ENCODE measurements at places on chromosomes 6 and 20.

DNA sequence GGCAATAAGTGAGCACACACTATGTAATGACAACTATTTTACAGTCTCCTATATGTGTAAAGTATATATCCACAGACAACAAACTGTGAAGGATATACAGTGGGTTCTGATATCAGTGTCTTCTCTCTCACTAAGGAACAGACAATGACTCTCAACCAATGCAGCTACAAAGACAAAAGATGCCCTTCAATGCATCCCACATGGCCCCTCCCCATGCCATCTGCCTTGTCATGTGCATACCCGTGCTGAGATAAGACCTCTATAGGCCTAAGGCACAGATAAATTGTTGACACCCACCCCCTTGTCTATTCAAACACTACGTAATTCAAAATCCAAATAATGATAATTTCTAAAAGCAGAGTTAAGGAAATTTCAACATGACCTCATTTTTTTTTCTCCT is 1123.5 kb upstream of the MAP3K7 start:
- no peak for DNase-seq

DNA sequence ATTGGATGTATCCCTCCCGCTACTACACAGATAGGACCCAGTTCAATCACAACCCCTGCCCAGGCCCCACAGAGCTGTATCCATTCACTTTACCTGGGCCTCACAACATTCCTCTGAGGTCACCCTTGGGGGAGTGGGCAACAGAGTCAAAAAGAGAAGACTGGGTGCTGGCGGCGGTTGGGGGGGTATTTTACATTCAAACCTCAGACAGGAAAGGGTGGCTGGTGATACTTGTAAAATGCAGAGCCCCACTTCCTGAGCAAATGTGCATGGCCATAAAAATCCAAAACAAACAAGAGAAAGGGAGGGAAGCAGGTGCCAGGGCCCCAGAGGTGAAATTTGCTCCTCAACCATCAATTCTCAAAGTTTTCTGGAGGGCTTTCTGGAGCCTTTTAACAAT is 3.5 kb downstream of the LRFN2 start:
- DNase-seq: no peak

DNA sequence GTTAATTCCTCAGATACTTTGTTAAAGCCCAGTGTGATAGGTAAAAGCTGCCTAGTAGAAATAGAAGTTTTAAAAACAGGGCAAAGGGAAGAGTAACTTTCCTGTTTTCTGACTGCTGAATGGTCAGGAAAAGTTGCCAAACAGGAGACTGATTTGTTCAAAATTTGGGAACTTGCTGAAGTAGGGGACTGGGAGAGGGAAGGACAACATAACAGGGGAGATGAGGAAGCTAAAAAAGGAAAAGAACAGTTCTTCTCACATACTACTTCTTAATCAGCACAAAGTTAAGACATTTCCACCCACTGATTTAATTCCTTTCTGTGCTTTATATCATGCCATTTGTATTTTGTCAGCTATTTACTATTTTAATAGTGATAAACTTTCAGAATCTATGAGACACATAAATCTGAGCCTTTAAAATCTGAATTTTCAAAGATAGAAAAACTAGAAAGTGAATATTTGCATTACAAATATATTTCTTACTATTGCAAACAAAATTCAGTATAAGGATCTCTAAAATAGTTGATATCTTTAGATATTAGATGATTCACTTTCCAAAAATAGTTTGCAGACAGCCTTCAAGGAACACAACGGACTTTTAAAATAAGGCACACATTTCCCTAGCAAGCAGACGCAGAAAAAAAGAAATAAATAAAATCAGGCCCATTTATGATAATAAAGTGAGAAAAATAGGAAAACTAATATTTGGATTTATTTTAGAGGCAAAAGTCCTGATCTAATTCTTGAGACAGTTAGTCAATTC is 36.9 kb upstream of the SLC16A10 start:
- DNase-seq: no peak

DNA sequence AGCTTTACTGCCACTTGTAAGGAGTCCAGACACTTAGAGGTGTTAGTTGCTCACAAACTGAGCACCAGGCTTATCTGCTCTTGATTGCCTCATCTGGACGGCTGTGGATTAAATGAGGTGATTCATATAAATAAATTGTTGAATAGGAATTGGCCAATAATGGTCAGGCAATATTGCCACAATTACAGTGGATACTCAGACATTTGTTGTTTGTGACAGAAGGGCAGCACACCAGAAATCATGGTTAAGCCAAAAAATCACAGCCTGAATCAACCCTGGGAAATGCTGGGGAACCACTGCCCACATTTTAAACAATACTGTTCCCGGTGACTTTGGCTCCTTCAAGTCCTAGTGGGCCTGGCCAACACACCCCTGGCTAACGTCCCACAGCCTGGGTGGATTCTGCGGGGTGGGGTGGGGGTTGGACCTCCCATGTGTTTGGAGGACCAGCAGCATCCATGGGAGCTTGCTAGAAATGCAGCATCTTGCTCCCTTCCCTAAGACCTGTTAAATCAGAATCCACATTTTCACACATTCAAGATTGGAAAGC is 29.5 kb upstream of the SPDEF start:
- no peak for DNase-seq

GRCh38 chr20:46808565-46808964 is 86.1 kb upstream of the EYA2 start:
- no peak for DNase-seq

GRCh38 chr20:10115021-10115420 is 80.2 kb downstream of the ANKEF1 start:
- DNase-seq: no peak

GRCh38 chr20:33702861-33703260 is 16.7 kb upstream of the E2F1 start:
- no peak for DNase-seq

- no peak for DNase-seq
Measured at GRCh38 chr6:135219346-135219745, 38.2 kb downstream of the MYB start.

DNA sequence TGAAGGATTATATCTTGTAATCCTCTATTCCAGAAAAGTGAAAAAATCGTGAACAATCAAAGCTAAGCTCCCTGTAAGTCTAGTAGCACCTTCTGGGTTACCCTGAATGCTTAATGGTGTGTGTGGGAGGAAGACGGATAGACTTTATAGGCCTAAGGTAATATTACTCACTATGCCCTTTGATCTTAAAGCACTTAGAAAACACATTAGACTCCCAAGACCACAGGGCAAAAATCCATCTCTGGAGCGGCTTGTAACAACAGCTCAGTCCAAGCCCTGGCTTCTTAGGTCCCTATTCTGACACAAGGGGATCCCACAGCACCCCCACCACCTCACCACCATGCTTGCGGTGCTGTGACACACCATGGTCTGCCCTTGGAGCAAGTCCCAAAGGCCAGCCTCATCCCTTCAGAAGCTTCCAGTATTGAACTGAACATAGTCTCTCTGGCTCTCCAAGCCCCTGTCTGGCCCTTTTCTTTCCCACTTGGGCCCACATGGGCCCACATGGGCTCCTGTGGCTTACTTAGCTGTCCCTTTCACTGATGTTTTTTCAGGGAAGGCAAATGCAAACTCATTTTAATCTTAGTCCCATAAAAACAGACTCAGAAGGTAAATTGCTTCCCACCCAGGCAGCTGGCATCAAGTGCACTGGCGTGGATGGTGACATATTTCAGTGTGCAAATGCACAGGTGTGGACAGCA is 28.3 kb downstream of the C6orf132 start:
- no peak for DNase-seq

- peak; percentile 36 for DNase-seq
Measured at GRCh38 chr20:45592574-45593189, 13.6 kb upstream of the WFDC8 start.

- DNase-seq: no peak
Measured at GRCh38 chr20:54048481-54048880, 21.9 kb downstream of the BCAS1 start.

DNA sequence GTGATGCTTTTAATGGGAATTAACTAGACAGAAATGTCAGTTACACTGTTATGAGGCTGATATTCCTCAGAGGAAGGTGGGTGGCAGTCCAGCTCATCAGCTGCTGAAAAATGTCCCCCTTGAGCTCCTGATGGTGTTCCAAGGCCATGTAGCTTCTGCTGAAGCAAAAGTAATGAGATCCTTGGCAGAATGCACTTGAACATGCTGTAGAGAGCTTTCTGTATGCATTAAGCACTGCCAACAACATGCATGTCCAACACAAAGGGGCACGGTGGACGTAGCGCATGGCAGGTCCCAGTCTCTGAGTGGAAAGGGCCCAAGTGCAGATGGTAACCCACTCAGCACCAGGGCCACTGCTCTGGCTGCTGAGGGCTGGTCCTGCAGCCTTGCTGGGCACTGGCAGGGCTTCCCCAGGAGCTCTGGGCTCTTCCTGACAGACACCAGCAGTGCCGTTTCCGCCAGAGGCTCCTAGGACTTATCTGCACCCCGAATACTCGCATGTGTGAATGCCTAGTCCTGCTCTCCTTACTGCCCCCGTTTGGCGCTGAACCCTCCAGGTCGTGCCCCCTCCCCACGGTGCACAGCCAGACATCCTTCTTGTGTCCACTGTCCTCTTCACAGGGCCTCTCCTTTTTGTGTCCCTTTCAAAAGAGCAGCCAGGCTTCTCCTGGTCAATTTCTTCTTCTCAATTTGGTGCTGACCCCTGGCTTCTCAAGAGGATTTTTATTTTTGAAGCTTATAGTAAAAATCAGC is 18.6 kb upstream of the SYNDIG1 start:
- DNase-seq: no peak

- peak; percentile 79 for DNase-seq
Measured at GRCh38 chr20:17854307-17854903, 114.2 kb downstream of the SNX5 start.

GRCh38 chr20:15627089-15627488 is 946.2 kb downstream of the KIF16B start:
- no peak for DNase-seq

- no peak for DNase-seq
Measured at GRCh38 chr20:59938221-59938620, 1.9 kb downstream of the PPP1R3D start.

GRCh38 chr20:18908109-18908508 is 94.5 kb downstream of the SCP2D1 start:
- no peak for DNase-seq

GRCh38 chr6:122568350-122568749 is 41.9 kb upstream of the PKIB start:
- DNase-seq: no peak

DNA sequence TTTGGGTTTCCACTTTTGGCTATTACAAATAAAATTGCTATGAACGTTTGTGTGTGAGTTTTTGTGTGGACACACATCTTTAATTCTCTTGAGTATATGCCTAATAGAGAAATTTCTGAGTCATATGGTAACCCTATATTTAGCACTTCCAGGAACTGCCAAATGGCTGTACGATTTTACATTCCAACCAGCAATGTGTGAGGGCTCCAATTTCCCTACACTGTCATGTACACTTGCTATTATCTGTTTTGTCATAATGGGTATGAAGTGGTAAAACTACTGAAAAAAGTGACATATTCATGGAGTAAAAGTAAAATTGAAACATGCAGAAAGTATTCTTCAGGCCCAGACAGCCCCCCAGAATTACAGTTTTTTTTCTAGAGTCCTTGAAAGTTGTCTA is 59.6 kb upstream of the ESR1 start:
- no peak for DNase-seq

DNA sequence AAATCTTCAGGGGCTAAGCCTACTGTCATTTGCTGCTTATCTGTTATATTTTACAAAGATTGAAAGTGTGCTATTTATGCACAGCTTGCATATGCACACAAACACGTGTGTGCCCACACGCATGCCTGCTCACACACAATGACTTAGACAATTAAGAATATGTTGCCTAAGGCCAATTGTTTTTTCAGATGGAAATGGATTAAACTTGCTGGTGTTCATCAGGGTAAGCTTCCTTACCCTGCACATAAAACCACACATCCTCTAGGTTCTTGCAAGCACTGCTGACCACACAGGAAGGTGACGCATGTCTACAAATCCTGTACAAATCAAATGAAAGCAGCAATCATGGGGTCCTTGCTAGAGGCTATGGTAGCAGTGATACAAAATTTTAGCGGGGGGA is 58.4 kb downstream of the GJA10 start:
- DNase-seq: peak; percentile 82

DNA sequence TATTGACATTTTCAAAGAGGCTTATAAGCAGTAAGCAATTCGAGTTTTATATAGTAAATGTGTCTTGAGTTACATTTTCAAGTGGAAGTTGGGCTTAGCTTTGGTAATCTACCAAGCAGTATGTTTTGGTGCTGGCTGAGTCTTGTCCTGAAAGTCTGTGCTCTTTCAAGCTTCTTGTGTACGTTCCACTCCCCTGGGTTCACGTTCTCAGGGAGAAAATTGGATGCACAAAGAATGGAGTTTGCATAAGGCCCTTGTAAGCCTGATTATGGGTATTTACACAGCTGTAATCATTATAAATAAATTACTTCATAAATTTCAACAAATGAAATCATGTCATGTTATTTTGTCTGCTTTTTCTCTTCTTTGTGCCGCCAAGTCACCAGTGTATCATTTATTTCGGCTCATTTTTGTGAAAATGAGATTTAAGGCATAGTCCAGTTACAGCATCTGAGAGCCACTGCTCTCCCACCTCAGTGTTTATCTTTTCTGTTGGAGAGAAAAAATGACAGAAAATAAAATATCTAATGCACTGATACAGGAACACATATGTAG is 262.5 kb downstream of the BTBD3 start:
- no peak for DNase-seq

DNA sequence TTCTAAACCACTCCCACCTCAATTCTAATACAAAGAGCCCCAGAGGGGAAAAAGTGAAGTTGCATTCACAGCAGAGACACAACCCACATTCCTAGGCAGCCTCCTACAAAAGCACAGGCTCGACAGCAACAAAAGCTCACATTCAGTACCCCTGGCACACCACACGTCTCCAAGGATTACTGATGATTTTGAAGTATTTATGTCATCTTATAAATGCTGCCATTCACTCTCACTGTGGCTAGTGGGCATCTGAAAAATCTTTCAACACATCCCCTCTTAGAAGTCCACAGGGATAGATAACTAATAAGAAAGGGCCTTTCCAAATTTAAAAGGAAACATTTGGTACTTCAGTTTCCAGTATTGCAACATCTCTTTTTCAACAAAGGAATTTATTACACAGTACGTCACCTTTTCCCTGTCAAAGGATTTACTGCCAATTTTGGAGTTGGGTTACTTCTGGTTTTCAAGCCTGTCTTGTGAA is 146.7 kb downstream of the TASP1 start:
- peak; percentile 66 for DNase-seq

DNA sequence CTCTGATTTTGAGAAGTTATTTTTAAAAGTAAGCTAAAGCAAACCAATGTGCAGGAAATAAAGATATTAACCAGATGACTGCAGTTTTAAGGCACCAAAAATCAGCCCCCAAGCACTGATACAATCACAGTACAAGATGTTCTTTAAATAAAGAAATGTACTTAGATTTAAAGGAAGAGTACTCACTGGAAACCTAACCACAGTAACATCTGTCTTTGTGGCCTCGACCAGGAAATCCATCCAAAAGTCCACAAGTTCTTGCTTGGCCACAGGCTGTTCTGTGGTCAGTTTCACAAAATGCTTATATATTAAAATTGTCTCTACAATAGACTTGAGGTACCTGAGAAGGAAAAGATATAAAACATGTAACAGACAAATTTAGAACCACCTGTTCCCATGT is 105.9 kb upstream of the MAP7 start:
- no peak for DNase-seq
